Breast epithelium (tissue), 4 donors: ENCODE measurements at places on chromosomes 2 and 18.

GRCh38 chr2:169106563-169107545 lies 37.5 kb downstream of the DHRS9 start:
- H3K27me3 ChIP-seq, result no peaks in the 10 kb centered on the region
- no peak overlapping the region for H3K4me3 ChIP-seq
- no peaks in the 10 kb centered on the region for H3K36me3 ChIP-seq
- H3K4me1 ChIP-seq, result no peaks in the 10 kb centered on the region
- DNase-seq, result no peak
- no peak overlapping the region for H3K27ac ChIP-seq

DNA sequence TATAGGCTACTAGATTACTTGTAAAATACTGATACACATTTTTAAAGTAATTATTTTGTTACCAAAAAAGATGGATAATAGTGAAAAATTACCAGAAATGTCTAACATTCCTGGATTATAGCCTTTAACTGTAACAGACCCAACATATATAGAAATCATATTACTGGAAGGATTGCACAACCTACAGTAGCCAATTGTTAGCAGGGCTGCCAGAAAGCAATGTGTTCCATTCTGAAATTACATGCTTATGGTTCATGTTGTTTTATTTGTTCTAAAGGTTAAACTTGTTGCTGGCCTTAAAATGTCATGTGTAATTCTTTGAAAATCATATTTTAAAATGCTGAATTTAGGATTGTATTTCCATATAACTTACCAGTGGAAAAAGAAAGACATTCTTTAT lies 793.6 kb upstream of the ACVR2A start:
- DNase-seq, result no peak
- H3K27me3 ChIP-seq, result no peaks in the 10 kb centered on the region
- no peaks in the 10 kb centered on the region for H3K36me3 ChIP-seq

DNA sequence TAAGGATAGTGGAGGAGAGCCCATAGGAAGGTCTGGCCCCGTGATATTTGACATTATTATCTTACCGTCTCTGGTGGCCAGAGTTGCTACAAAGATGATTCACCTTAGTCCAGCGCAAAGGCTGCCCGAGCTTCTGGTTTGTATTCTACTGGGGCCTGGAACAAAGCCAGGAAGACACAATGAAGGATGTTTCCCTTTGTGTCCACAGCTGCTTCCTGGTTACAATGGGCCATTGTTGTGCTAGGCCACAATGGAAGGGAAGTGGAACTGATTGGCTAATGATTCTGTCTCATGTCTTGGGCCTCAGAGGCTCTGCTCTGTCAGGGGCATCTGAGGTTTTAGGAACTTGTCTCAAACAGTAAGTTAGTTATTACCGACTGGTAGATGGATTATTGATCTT lies 132.2 kb downstream of the TDRD15 start:
- no peaks in the 10 kb centered on the region for H3K36me3 ChIP-seq
- H3K4me3 ChIP-seq, result no peak overlapping the region
- H3K27ac ChIP-seq, result no peak overlapping the region
- no peaks in the 10 kb centered on the region for H3K4me1 ChIP-seq
- no peaks in the 10 kb centered on the region for H3K27me3 ChIP-seq
- peak; percentile 59 for DNase-seq

DNA sequence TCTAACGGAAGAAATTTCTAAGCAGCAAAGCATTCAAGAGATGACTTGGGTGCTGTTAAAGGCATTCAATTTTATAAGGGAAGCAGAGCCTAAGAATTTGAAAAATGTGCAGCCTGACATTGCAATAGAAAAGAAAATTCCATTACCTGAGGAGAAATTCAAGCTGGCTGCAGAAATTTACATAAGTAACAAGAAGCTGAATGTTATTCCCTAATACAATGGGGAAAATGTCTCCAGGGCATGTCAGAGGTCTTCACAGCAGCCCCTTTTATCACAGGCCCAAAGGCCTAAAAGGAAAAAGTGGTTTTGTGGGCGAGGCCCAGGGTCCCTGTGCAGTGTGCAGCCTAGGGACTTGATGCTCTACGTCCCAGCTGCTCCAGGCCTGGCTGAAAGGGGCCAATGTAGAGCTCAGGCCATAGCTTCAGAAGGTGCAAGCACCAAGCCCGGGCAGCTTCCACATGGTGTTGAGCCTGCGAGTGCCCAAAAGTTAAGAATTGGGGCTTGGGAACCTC lies 306.7 kb downstream of the RDH14 start:
- no peak overlapping the region for H3K4me3 ChIP-seq
- no peaks in the 10 kb centered on the region for H3K4me1 ChIP-seq
- DNase-seq, result no peak
- H3K27ac ChIP-seq, result no peak overlapping the region
